ENCODE measurements at places on chromosomes 2 and 18. TPM values are rescaled to one million over a fixed set of nuclear protein-coding genes. Genes with fewer than 3 reads are reported as not detected.

DNA sequence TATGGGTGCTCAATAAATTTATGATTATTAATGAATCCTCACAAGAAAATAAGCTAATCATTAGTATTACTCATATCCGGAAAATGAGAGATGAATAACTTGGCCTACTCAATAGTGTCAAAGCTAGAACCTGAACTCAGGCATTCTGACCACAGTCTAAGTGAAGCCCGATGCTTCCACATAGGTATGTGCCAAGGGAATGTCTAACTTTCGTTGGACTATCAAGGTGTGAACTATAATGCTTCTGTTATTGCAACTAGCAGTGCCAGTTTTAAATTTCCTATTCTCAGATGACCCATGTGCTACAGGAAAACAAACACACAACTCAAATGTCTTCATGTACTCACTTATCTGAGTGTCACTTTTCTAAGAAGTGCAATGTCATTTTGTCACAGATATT lies 1.8 kb downstream of the BARD1 start:
- no peaks in the 10 kb centered on the region for H3K4me1 ChIP-seq
- no peaks in the 10 kb centered on the region for H3K27me3 ChIP-seq
- no peaks in the 10 kb centered on the region for H3K36me3 ChIP-seq
- peak overlapping the region; percentile 89 for H3K4me3 ChIP-seq

NT5C1B gene
- total RNA-seq, result not detected

DNA sequence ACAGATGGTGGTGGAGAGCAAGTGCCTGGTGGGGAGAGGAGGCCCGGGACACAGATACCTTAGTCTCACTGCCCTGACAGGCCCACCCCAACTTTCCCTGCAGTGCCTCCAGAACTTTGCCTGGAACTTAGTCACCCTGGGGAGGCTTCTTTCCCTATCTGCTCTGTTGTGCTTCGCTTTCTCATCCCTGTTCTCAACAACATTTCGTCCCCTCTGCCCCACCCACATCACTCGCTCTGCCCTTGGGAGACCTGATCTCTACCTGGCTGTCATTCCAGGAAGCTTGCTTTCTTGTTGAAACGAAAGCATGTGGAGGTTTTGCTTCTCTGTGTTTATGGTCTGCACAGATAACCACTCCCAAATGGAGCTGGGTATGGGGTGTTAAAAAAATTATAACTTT lies 93.8 kb downstream of the PRKCE start:
- H3K27ac ChIP-seq, result no peak overlapping the region
- DNase-seq, result no peak
- H3K36me3 ChIP-seq, result no peaks in the 10 kb centered on the region
- no peak overlapping the region for H3K4me3 ChIP-seq
- peaks cover 4% of the 10 kb centered on the region for H3K4me1 ChIP-seq
- no peaks in the 10 kb centered on the region for H3K27me3 ChIP-seq

DNA sequence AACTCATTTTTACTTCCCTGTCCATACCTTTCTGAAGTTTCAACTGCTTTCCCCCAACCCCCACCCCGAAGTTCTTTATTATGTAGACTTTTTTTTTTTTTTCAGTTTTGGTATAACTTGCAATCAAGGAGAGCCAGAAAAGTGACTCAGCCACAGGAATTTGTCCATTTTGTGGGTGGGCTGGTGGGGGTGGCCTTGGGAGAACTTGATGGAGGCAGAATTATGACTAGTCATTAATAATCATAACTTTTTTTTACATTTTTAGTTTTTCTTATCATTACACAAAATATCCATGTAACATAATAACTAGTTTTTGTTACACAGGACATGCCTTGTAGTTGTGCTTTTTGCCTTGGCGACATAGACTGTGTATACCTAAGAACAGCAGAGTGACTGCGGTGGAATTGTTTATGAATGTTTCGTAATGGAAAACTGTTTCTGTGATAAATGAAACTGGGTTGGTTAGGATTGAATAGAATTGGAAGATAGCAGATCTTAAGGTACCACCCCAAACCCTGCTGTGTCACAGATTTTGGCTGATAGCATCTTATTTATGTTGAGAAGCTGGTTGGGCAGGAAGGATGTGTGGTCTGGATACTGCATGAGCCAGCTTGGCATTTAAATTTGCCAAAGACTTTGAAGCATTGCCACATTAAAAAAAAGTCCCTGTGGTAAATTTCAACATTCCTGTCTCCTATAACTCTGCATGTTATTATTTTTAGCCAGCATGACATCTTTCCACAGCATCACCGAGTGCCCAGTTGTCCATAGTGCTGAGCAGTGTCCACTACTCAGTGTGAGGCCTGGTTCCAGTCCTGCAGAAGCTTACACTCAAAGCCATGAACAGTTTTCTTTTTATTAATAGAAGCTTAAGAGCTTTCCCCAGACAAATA lies 30.7 kb downstream of the LYPD6B start:
- DNase-seq, result no peak
- H3K4me1 ChIP-seq, result no peaks in the 10 kb centered on the region
- H3K27ac ChIP-seq, result no peak overlapping the region
- no peaks in the 10 kb centered on the region for H3K27me3 ChIP-seq

PLGLB1 gene
- 1.6 TPM for total RNA-seq
